ENCODE measurements at places on chromosomes 13 and 19. TPM values are rescaled to one million over a fixed set of nuclear protein-coding genes. Genes with fewer than 3 reads are reported as not detected.

DNA sequence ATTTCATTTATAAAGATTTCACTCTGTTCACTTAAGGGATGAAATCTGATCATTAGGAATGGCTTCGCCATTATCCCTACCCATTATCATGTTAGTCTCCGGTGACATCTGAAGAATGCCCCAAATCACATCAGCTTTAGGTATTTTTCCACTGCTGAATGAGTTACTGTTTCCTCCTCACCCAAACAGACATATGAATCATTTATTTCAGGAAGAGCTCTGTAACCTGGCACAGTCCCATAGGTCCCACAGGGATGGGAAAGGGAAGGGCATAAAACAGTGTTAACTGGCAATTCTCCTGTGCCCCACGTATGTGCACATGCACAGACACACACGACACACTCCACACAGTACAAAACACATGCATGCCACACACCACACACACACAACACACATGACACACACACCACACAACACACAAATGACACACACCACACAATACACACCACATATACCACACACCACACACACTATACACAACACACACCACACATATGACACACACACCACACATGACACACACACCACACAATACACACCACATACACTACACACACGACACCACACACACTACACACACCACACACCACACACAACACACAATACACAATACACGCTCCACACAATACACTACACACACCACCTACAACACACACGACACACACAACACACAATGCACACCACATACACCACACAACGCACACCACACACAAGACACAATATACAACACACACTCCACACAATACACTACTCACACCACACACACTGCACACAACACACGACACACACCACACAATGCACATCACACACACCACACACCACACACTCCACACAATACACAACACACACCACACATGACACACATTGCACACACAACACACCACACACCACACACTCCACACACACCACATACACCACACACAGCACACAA is 15.4 kb downstream of the TMEM255B start:
- no peaks in the 10 kb centered on the region for H3K36me3 ChIP-seq
- H3K27me3 ChIP-seq = no peaks in the 10 kb centered on the region

- no peaks in the 10 kb centered on the region for H3K36me3 ChIP-seq
- H3K4me1 ChIP-seq = no peaks in the 10 kb centered on the region
- H3K27me3 ChIP-seq = no peaks in the 10 kb centered on the region
- H3K27ac ChIP-seq = no peak overlapping the region
- no peak for DNase-seq
- no peak overlapping the region for H3K4me3 ChIP-seq
Observed at GRCh38 chr19:16449330-16449961, 22.3 kb downstream of the EPS15L1 start.

- no peaks in the 10 kb centered on the region for H3K27me3 ChIP-seq
- no peaks in the 10 kb centered on the region for H3K36me3 ChIP-seq
- no peak for DNase-seq
- no peak overlapping the region for H3K4me3 ChIP-seq
- no peak overlapping the region for H3K27ac ChIP-seq
- no peaks in the 10 kb centered on the region for H3K4me1 ChIP-seq
Observed at GRCh38 chr19:17048885-17049453, 22.4 kb upstream of the CPAMD8 start.

ZNF99 gene
- 0.19 TPM for total RNA-seq

- no peak overlapping the region for H3K4me3 ChIP-seq
- H3K4me1 ChIP-seq = no peaks in the 10 kb centered on the region
- H3K36me3 ChIP-seq = no peaks in the 10 kb centered on the region
- H3K27ac ChIP-seq = no peak overlapping the region
Observed at GRCh38 chr19:58372311-58373133, 8.3 kb downstream of the ZNF837 start.

CEACAM21 gene
- 3.1 TPM for total RNA-seq

GRCh38 chr13:48564056-48564455 is 31.2 kb upstream of the RCBTB2 start:
- no peak overlapping the region for H3K4me3 ChIP-seq
- no peaks in the 10 kb centered on the region for H3K4me1 ChIP-seq
- no peaks in the 10 kb centered on the region for H3K27me3 ChIP-seq
- no peak for DNase-seq
- no peaks in the 10 kb centered on the region for H3K36me3 ChIP-seq

DNA sequence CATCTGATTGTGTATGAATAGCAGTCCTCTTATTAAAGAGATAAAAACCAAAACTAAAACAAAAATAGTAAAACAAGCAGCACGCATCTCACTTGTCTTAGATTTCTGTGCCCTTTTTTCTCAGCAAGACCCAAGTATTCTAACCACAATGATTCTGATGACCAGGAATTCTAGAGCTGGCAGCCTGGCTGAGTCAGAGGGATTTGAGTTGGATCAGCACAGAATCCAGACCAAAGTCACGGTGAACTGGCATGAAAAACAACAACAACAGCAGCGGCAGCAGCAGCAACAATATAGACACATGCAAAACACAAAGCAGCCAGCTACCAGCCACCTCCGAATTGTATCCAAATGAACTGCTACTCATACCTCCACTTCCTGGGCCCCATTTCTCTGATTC is 360.5 kb downstream of the KCNRG start:
- DNase-seq = no peak
- H3K36me3 ChIP-seq = no peaks in the 10 kb centered on the region
- H3K4me3 ChIP-seq = no peak overlapping the region
- no peaks in the 10 kb centered on the region for H3K4me1 ChIP-seq
- H3K27ac ChIP-seq = no peak overlapping the region
- no peaks in the 10 kb centered on the region for H3K27me3 ChIP-seq

GRCh38 chr13:64480672-64481071 is 2749.5 kb downstream of the PCDH9 start:
- no peaks in the 10 kb centered on the region for H3K36me3 ChIP-seq
- H3K4me1 ChIP-seq = no peaks in the 10 kb centered on the region
- no peaks in the 10 kb centered on the region for H3K27me3 ChIP-seq
- no peak overlapping the region for H3K4me3 ChIP-seq
- H3K27ac ChIP-seq = no peak overlapping the region
- DNase-seq = no peak

KCTD15 gene
- total RNA-seq = 39.3 TPM

RXFP2 gene
- total RNA-seq = not detected

MYO16 gene
- total RNA-seq = 0.48 TPM

DNA sequence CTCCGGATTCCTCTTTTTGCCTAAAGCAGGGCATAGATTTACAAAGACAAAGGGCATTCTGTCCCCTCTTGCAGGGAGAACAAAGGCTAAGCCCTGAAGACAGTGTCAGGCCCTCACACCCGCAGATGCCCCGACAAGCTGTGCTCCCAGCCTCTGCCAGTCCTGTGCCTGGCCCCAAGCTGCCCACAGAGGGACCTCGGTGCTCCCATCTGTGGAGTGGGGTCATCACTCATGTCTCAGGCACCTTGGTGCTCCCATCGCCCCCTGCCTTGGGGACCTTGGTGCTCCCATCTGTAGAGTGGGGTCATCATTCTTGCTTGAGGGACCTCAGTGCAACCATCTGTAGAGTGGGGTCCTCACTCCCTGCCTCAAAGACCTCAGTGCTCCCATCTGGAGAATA is 24.3 kb downstream of the C13orf46 start:
- peak; percentile 19 for DNase-seq
- H3K27ac ChIP-seq = no peak overlapping the region
- no peak overlapping the region for H3K4me3 ChIP-seq
- no peaks in the 10 kb centered on the region for H3K36me3 ChIP-seq

DNA sequence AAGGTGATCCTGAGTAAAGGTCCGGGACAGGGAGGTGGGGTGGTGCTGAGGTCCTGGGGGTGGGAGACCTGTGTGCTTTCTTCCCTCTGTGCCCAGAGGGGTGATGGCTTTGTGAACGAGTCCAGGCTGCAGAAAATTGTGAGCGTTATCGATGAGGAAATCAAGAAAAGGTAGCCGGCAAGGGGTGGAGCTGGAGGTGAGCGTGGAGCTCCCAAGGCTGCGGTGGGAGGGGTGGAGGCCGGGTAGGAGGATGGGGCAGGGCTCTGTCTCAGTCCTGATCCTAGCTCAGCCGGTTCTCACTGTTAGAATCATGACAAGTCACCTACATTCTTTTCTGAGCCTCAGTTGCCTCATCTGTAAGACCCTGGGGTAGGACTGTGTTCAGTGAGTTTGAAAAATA is 4.0 kb downstream of the SELENOV start:
- H3K36me3 ChIP-seq = no peaks in the 10 kb centered on the region
- no peak overlapping the region for H3K4me3 ChIP-seq
- H3K4me1 ChIP-seq = no peaks in the 10 kb centered on the region
- peak; percentile 14 for DNase-seq

DNA sequence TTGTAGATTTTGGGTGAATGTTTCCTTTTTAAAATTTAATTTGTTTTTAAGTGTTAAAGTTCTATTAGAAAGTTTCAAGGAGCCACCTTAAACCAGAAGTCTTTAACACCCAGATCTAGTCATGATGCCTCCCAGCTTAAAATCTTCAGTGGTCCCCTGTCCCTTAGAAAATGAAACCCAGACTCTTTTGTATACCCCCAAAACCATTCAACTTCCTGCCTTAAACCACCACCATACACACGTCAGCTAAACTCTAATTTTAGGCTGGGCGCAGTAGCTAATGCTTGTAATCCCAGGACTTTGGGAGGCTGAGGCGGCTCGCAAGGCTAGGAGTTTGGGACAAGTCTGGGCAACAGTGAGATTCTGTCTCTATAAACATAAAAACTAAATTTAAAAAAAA is 37.9 kb downstream of the N4BP2L1 start:
- H3K4me3 ChIP-seq = no peak overlapping the region
- no peak for DNase-seq
- no peaks in the 10 kb centered on the region for H3K27me3 ChIP-seq
- H3K27ac ChIP-seq = no peak overlapping the region

Measured in aorta (tissue), 5 donors.